ENCODE measurements at places on chromosomes 3 and 15.
A peak's percentile ranks its signal among the peaks of the same experiment; 100 is the strongest.

GRCh38 chr15:29312387-29312786 lies 42.8 kb upstream of the NSMCE3 start:
- no peak for DNase-seq

- DNase-seq = no peak
Measured at GRCh38 chr3:55815262-55815661, 328.2 kb upstream of the WNT5A start.

DNA sequence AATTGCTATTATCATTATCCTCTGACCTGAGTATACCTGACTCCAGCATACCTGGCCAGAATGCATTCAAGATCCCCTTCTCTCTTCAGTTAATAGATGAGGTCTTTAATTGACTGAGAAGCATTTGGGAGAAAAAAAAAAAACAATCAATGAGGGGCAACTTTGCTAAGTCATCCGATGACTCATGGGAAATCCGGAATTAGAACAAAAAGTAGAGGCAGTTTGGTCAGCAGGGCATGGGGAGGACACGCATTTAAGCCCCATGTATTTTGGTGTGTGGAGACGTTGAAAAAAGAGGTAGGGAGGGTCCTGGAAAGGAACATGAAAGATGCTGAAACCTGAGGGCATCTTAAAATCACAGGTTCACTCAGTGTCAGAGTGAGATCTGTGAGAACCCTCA lies 256.2 kb downstream of the RORA start:
- DNase-seq = no peak

GRCh38 chr3:184361532-184361931 lies at the start of the genes CLCN2 and POLR2H:
Gene CLCN2, minus strand, starts transcription at chr3:184361605. Its CDS starts 126 bp downstream, at chr3:184361479.
Gene POLR2H, plus strand, starts transcription at chr3:184361710. Its CDS starts 1,783 bp downstream, at chr3:184363493.
- peak; percentile 31 for DNase-seq

GRCh38 chr3:99704417-99704816 lies 66.0 kb downstream of the COL8A1 start:
- DNase-seq = no peak
